GM12878 (cell line): ENCODE measurements at places on chromosomes 5 and 9. TPM values are rescaled to one million over a fixed set of nuclear protein-coding genes. Genes with fewer than 3 reads are reported as not detected.
A peak's percentile ranks its signal among the peaks of the same experiment; 100 is the strongest.

GRCh38 chr5:56853698-56854097 lies 38.3 kb downstream of the MAP3K1 start:
- no peak for DNase-seq

DNA sequence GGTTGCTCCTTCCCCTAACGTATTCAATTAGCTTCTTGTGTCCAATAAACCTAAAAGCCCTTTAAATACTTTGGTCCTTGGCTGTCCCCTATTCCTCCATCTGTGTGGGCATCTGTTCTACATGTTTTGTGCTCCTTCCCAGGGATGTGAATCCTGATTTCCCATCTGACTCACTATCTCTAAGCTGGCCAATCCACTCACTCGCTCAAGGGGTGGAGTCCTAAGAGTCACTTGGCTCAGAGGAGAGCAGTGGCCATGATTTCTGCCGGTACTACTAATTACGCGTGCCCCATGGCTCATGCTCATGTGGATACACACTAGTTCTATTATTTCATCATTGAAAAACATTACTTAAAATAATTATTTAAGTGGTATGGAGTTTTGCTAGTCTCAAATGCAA lies 89.6 kb downstream of the TAF11L14 start:
- DNase-seq: no peak

DNA sequence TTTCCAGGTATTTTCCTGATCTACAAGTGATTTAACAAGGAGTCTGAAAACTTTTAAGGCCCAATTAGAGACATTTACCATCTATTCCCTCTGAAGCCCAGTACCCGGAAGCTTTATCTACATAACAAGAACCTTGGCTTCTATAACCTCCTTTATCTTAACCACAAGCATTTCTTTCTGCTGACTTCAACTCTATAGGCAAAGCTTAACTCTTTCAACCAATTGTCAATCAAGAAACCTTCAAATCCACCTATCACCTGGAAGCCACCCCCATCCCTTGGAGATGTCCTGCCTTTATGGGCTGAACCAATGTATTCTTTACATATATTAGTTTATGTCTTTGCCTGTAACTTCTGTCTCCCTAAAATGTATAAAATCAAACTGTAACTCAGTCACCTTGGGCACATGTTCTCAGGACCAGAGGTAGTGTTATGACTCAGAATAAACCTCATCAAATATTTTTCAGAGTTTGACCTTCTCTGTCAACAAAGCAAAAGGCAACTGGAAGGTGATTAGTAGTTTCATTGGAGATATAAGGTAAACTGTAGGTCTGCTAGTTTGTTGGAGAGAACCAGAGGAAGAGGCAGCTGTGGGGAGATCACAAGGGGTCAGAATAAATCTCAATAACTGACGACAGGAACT lies 13.0 kb upstream of the RIMOC1 start:
- no peak for DNase-seq

- DNase-seq: no peak
These were observed 382.3 kb upstream of the CDH10 start for GRCh38 chr5:25027061-25027460.

- no peak for DNase-seq
These were observed 41.3 kb downstream of the PPARGC1B start for GRCh38 chr5:149771216-149771980.

DNA sequence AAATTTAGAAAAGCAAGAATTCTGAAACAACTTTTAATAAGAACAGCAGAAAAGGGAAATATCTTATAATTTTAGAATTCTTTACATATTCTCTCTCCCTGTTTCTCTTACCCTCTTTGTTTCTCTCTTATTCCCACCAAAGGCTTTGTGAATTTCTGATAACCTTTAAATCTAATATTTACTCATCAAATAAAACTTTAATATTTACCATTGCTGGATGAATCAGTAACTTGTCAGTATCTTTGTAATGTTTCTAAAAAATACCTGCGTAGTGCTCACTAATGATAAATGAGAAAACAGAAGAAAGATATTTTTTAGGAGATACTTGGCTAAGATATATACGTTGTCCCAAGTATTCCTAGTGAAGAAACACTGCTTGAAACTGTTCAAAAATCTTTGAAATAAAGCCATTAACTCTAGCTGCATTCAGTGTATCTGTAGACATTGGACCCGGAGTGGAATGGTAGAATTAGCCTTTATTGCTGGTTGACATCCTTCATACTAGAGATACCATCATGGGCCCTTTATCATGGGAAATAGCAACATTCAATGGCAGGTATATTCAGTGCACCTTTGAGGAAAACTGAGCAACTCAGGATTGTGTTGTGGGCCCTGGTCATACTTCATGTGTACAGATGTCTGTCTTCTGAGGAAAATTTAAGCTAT lies 2160.4 kb downstream of the MAT2B start:
- no peak for DNase-seq

- DNase-seq: no peak
These were observed 29.7 kb upstream of the FCN1 start for GRCh38 chr9:134947265-134947955.

- no peak for DNase-seq
These were observed 3.3 kb downstream of the SEPTIN8 start for GRCh38 chr5:132773601-132774355.

Gene GDF9
- 0.28 and 0.36 TPM in 2 replicates for polyA plus RNA-seq

Gene LCP2
- polyA plus RNA-seq: 12.7 and 13.2 TPM in 2 replicates

DNA sequence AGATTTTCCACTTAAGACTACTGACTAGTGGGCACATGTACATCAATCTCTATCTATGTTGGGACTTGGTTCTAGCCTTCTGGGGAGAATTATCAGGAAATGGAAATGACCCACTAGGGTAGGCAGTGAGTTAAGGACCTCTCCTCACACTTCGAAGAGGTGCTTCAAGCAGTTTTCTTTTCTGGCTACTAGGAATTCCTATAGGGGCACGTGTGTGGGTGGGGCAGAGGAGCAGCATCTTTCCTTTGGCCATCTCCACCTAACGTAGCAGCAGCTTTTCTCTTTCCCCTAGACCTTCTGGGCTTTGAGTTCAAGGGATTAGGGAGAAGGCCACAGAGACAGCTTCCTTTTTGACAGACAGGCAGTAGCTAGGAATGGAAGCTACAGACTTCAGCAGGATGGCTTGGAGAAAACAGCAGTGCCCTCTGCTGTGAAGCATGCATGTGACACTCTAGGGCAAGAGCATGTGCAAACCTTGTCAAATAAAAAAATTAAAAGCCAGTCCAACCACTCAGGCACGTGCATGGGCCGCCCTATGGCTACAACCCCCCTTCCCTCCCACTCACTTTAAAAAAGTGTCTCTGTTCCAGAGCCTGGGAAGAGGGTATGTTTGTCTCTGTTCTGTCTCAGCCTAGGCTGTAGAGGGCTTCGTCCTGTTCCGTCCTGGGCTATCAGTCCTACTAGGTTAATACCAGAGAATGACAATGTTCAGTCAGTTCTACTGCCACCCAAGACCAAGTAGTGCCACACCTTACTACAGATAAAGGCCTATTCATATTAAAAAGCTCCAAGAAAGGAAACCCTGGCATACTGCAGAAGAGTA lies 8.7 kb upstream of the GFRA3 start:
- no peak for DNase-seq

Gene DMRT2
- polyA plus RNA-seq: 0.09 TPM in 1 of 2 replicates, not detected in the other

DNA sequence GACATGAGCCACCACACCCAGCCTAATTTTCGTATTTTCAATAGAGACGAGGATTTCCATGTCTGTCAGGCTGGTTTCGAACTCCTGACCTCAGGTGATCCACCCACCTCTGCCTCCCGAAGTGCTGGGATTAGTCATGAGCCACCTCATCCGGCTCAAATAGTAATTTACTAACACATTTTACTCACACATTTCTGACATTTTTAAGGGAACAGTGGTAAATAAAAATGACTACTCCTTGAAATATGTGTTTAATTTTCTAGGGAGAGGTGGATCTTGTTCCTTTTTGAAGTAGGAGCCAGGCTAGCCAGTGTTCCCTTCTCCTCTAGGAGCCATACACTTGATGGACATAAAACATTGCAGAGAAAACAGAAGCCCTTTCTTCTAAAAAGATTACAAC lies 55.2 kb upstream of the ERBIN start:
- no peak for DNase-seq

DNA sequence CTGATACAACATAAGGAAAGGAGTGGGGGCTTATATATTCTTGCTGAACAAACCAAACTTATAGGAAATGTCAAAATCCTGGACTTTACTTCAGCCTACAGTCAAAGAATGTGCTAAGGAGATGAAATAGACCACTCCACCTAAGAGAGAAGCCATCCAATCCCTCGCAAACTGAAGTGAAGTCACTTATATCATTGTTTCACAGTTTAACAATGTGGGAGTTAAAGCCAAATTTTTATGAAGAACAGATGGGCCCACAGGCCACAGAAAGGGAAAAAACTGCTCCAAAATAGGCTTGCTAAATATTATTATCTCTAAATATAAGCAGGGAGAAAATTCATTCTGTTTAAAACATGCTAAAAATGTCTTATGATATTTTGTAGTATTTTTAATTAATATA lies 233.3 kb downstream of the GAS1 start:
- DNase-seq: no peak

DNA sequence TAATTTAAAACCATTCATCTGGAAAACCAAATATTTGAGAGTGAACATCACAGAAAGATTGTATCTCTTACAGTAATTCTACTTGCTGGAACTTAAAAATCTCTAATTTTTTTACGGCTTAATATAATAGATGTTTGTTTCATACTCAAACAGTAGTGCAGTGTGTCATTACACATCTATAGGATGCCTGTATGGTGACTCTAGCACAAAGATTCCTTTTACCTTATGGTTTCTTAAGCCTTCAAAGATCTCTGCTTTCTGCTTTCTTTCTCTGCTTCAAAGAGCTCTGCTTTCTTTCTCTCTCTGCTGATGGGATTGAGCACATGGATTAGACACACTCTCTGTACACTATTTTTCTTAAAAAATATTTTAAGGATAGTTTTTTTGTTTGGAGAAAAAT lies 374.0 kb upstream of the CDH9 start:
- no peak for DNase-seq

Gene EQTN
- polyA plus RNA-seq: not detected in 2 replicates

Gene SPINK1
- not detected in 2 replicates for polyA plus RNA-seq

Gene TEX10
- polyA plus RNA-seq: 43.5 and 44.9 TPM in 2 replicates

GRCh38 chr5:151255621-151256286 lies 2.8 kb downstream of the GM2A start:
- DNase-seq: peak; percentile 78

Gene ASTN2
- 13.5 and 15.7 TPM in 2 replicates for polyA plus RNA-seq

GRCh38 chr9:24488896-24489295 lies 56.8 kb downstream of the IZUMO3 start:
- DNase-seq: no peak

Gene TMEM171
- polyA plus RNA-seq: not detected in 2 replicates

DNA sequence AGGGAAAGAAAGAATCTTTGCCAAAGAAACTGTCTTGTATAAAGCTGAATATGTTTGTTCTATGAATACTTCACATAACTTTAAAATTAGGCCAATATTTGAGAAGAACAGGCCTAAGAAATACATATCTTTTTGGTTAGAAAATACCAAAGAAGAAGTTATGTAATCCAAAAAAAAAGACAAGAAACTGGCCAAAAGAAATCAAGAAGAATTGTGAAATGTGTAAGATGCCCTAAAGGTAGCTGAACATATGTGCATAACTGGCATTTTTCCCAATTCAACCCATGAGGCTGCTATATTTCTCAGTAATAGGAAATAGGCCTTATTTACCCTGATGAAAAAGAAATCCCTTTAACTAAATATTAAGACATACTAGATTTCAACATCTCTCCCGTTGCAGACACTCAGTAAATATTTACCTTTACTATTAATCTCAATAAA lies 290.0 kb downstream of the CETN3 start:
- no peak for DNase-seq

DNA sequence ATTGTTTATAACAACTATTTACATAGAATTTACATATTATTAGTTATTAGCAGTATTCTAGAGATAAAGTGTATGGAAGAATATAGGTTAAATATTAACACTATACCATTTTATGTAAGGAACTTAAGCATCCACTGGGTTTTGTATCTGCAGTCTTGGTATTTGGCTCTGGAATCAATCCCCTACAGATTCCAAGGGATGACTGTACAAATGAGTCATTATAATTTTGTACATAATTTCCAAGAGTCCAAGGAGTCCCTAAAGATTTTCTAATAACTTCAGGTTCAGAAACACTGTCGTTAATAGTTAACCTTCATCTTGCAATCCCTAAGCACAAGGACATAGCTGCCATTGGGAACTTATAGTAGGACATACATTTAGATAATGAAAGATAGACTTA lies 254.8 kb upstream of the PDE4D start:
- no peak for DNase-seq

Gene SLC6A7
- polyA plus RNA-seq: not detected in 2 replicates

DNA sequence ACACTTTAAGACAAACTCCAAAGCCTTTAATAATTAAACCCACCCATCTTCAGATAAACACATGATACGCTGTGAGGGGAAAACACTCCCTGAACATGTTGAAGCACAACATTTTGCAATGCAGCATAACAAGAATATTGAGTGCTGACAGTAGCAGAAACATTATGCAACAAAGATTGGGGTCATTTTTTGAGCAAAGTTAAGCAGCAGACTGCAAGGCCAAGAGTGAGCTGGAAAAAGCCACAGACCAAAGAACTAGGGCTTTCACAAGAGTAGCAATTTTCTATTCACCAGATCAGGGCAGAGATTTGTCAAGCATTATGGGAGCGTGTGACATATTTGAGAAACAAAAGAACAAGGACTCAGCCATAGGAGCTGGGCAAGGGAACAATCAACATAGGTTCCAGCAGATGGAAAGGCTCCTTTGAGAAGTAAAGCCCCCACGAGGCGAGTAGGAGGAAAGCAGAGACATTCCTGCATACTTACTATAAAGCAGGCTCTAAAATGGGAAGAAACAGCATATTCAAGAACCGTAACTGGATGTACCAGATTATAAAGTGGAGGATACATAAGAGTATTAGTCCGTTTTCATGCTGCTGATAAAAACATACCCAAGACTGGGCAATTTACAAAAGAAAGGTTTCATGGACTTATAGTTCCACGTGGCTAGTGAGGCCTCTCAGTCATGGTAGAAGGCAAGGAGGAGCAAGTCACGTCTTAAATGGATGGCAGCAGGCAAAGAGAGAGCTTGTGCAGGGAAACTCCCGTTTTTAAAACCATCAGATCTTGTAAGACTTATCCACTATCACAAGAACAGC lies 4.8 kb upstream of the TTC23L start:
- no peak for DNase-seq

Gene COL5A1
- 0.13 and 0.22 TPM in 2 replicates for polyA plus RNA-seq

DNA sequence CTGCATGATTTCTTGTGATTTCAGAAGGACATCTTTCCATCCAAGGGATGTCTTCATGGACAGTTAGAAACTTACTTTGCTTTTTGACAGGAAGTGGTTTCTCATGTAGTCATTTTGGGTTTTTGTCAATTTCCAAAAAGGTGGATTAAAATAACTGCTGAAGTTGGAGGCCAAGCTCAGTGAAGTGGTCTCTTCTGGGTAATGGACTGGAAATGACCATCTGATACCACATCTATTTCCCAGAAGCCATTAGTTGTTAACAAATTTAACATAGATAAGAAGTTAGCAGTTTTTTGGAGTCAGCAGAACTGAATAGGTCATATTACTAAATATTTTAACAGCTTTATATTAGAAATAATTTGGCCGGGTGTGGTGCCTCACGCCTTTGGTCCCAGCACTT lies 86.2 kb upstream of the MYO10 start:
- no peak for DNase-seq

- DNase-seq: no peak
These were observed 116.7 kb upstream of the RANBP3L start for GRCh38 chr5:36418152-36418979.
